A549 treated with GW870086 at 1 μM for 4 hours (cell line): ENCODE measurements at places on chromosomes 12 and 14. TPM values are rescaled to one million over a fixed set of nuclear protein-coding genes. Genes with fewer than 3 reads are reported as not detected.

The CISTR gene
- not detected in 5 replicates for total RNA-seq

The CCDC175 gene
- total RNA-seq: not detected in 5 replicates

The SOX5 gene
- total RNA-seq: not detected in 5 replicates

The MIP gene
- 0.14 TPM in 1 of 5 replicates, not detected in the others for total RNA-seq

The NTS gene
- total RNA-seq: 51.2 to 89.6 TPM (median 80.3 TPM) in 5 replicates

The GPRC5D gene
- 0.22 TPM in 1 of 5 replicates, not detected in the others for total RNA-seq

The MAPK1IP1L gene
- 95.9 to 110 TPM (median 105 TPM) in 5 replicates for total RNA-seq

The PZP gene
- total RNA-seq: not detected in 5 replicates

The BAZ2A gene
- 24.8 to 42.1 TPM (median 41.1 TPM) in 5 replicates for total RNA-seq

The ASCL1 gene
- 0.05 TPM in 1 of 5 replicates, not detected in the others for total RNA-seq

The ADAMTS20 gene
- total RNA-seq: not detected in 5 replicates

The SERPINA9 gene
- not detected in 5 replicates for total RNA-seq

The CD69 gene
- 0.16 TPM in 1 of 5 replicates, not detected in the others for total RNA-seq
